ENCODE measurements at places on chromosomes 5 and 9.

DNA sequence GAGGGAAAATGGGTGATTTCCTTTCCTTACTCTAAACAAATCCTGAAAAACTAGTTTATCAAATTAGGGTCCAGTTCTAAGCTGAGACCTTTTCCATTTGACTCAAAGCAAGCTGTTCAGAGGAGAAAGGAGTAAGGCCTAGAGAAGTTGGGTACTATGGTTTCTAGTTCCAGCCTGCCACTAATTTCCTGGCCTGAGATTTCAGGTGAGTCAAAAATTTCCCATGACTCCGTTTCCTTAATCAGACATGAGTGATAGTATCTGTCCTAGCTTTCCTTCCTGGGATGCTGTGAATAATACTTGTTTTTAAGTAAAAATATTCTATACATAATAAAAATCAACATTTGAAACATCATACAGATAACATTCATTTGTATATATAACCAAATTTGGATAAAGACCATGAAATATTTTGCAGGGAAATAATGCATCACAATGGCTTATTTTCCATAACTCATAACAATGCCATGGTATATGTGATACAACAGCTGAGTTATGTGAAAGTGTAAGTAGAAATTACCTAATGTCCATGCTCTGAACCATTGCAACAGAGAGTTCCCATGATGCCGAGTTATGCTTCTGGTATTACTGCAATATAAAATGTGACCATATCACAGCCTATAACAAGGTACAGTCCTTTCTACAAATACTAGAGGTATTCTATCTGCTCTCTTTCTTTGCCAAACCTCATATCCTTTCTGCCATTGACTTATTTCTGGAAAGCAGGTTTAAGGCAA, 142.7 kb downstream of the MLLT3 start:
- no peak for DNase-seq

GRCh38 chr5:12392246-12392645, 488.0 kb upstream of the CTNND2 start:
- no peak for DNase-seq

- peak; percentile 80 for DNase-seq
Measured at GRCh38 chr9:14203356-14204056, 110.4 kb downstream of the NFIB start.

DNA sequence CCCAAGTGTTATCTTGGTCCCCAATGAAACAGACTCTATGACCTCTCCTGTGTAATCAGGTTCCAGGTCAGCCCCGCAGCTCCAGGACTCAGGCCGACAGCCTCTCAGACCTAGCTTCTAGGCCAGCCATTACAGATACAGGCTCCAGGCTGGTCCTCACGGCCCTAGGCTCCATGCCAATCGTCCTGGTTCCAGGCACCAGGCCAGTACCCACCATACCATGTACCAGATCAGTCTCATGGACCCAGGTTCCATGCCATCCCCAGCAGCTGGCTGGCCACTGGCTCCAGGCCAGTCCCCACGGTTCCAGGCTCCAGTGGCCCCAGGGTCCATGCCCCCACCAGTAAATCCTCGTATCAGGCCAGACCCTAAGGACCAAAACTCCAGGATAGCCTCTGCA, 1326.6 kb upstream of the C9orf72 start:
- no peak for DNase-seq

- no peak for DNase-seq
Measured at GRCh38 chr5:154214371-154215106, 24.0 kb downstream of the GALNT10 start.

DNA sequence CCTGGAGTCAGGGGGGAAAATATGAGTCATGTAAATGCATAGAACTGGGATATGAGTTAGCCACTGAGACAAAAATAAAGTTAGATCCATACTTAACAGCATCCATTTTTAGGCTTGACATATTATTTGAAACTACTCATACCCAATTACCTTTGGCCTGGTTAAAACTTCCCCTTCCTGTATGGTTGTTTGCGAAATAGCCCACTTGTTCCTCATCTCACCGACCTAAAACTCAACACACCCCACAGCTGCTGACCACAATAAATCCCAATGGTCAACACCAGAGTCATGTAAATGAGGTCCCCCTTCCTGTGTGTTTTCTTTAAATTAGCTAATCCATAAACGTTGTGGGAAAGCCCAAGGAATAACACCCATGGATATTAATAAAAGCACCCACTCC, 55.2 kb upstream of the TMEM215 start:
- DNase-seq = no peak

DNA sequence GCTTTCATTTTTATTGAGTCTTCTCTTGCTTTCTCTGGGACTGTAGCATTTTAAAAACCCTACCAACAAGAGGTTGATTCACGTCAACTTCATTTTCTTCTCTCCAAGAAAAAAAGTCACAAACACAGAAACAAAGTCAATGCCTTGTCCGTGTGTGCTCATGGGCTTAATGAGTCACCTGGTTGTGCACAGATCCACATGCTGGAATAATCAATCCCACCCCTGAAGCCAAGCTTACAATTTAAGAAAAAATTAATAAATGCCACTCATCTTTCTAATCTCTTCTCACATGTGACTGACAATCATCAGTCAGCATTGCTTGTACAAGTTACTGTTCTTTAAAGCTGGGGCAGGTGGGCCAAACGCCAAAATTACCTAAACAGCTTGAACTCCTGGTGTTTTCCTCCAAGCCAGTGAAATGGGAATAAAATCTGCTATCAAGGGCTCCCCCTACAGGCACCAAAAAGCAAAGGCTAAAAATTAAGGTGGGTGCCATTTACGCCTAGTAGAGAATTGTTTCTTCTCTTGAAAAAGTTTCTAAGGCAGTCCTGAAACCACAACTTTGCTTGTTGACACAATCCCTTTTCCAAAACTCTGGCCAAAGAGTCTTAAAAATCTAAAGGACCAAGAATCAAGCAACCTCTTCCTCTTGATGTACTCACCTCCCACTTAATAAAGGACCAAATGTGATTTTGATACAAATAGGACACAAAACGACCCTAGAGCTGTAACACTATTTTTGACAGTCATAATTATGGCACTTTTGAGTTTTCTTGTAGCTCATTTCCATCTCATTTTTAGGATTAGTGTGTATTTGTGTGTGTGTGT, 21.3 kb downstream of the TRMO start:
- DNase-seq = peak; percentile 73

DNA sequence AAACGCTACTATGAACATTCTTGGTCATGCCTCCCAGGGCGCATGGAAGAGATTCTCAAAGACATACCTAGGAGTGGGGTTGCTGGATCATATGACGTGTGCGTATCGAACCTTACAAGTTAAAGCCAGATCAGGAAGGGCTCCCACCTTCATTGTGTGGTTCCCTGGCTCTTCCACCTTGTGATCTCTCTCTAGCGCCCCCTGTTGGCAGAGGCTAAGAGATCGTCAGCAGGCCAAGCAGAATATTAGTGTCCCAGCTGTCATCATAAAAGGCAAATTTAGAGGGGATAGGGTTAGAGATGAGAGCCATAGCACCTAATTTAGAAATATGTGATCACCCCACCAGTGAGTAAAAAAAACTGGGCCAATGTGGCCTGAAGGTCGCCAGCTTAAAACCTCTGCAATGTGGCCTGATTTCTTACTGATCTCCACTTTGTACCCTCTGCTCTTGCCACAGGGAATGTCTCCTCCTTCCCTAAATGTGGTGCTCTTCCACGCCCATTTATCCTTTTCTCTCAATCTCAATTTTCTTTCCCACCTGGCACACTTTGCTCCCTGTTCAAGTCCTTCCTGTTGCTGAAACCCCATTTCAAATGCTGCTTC, 91.7 kb upstream of the SHB start:
- DNase-seq = peak; percentile 7

DNA sequence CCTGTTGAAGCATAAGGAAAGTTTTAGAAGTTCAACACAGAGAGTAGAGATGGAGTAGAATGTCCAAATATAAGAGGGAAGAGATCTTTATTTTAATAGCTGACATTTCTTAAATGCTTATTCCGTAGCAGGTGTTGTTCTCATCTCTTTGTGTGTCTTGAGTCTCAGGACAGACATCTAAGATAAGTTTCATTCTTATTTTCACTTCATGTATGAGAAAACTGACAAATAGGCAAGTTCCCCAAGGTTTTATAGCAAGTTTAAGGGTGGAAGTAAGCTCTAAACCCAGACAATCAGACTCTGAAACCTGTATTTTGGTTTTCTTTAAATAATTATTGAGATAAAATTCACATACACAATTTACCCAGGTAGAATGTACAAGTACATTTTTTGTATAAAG, 228.4 kb upstream of the PPP1R2B start:
- DNase-seq = no peak

DNA sequence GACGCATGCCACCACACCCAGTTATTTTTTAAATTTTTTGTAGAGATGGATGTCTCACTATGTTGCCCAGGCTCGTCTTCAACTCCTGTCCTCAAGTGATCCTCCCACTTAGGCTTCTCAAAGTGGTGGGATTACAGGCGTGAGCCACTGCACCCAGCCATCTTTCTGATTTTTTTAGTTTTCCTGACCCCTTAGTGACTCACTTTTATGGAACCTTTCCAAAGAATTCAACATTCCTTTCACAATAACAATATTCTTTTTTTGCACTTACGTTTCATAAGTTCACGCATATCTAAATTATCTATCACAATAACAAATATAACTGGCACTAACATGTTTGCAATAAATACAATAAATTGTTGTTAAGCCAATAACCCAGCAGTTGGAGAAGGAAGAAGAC, 8.5 kb downstream of the ELOVL7 start:
- DNase-seq = no peak

GRCh38 chr9:5851445-5851844, 18.5 kb upstream of the ERMP1 start:
- DNase-seq = no peak

DNA sequence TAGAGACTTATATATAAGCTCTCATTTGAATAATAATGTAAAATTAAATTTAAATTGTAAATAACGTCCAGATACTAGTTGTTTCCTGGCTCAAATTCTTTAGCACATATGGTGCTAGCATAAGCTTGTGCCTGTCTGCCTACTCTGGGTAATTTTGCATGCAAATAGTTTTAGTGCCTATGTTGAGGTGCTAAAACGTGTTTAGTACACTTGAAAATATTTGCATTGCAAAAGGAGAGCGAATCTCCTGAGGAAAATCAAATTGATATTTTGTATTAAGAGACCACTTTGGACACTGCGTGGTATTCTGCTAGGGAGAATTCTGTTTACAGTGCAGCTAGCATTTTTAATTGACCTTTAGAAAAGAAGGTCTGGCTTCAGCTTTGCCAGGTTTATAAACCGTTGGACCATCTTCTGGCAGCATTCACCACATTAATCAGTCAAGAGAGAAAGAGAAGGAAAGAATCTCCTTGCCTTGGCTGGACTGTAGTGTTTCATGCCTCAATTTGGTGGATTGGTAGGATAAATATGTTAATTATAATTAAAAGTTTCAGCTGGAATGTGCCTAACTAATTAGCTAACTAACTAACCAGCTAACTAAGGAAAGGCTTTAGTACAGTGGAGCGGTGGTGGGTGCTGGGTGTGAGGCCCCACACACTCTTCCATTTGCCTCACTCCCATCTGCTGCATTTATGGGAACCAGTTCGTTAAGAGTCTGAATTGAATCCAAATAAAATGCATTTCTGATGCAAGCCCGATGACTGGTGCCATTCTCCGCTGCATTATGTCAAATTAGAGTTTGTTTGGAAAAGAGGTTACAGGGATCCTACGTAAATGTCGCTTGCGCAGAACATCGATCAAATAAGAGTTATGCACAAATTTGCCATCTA, 150.1 kb upstream of the MPDZ start:
- DNase-seq = peak; percentile 58

GRCh38 chr5:177354711-177355110, 3.0 kb upstream of the RGS14 start:
- no peak for DNase-seq

DNA sequence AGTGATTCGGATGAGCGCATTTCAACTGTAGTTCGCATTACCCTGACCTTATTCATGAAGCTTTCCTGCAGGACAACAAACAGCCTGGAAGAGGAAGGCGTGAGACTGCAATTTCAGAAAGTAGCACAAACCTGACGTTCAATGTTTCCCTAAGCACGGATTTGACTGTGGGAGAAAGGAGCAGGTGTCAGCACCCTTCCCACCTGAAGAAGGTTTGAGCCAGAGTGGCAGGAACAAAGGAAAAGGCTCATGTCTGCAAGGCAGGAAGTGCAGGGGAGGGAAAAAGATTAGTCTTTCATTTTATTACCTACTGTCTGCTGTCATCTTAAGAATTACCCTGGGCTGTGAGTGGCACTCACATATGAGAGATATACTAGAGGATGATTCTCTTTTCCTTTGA, 114.0 kb downstream of the MED10 start:
- no peak for DNase-seq

DNA sequence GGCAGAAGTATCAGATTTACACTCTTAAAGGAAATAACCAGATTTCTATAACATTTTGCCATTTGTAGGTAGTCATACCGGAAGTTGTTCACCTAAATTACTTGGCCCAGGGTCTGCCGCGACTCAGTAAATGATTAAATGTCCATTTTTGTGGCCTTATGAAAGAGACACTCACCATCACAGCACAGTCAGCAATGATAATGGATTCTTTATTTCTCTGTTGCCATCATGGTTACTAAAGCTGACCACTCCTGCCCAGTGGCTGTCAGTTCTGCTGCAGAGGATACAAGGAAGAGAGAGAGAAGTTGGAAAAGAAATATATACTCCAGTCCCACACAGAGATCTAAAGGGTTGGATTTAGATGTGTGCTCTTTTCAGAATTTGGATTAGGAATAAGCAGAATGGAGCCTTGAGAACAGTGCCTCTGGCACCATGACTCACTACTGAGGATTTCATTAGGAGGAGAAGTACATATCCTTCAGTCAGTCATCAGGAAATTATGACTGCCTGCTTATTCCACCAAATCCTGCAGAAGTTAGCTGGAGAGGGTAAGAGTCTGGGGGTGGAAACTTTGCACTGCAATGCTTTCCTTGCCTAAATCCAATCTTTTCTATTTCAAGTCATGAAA, 72.8 kb upstream of the EFNA5 start:
- no peak for DNase-seq

GRCh38 chr5:136108180-136108611, 24.4 kb upstream of the SMAD5 start:
- DNase-seq = no peak

DNA sequence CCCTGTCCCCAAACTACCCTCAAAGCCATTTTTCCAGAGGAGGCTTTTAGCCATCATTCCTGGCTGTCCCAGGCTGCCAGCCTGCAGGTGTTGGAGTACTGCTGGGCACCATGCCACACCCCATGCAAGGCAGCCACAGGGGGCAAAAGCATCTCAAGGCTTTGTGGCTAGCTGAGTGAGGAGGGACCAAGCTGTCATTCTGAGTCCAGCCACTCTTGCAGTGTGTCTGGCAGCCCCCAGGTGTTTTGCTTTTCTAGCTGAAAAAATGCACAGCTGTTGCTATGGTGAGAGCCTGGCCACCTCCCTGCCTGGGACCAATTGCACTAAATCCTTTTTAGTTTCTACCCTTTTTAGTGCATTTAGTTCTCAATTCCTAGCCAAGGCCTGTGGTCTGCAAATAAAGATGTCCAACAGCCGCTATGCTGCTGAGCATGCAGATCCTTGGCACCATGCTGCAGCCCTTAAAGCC, 50.4 kb upstream of the PTGS1 start:
- DNase-seq = peak; percentile 34

DNA sequence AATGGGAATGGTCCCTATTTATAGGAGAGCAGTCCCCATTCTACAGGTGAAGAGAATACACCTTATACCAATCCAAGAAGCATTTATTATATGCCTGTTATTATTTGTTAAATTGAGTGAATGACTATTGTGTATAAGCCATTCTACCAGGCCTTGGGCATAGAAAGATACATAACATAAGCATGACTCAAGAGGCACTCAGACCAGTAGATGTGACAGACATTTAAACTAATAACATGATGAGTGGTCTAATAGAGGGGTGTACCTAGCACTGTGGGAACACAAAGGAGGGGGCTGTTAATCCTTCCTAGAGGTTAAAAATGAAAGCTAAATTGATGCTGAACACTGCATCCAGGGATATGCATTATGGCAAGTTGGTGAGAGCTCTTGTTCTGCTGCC, 145.0 kb upstream of the TNC start:
- no peak for DNase-seq

All from cerebellum (tissue), 4 donors.